Midbrain (tissue), 1 donor: ENCODE measurements at places on chromosomes 7 and 10.

GRCh38 chr10:35606430-35606829, 1.3 kb downstream of the GJD4 start:
- no peak for DNase-seq

GRCh38 chr10:103839519-103839871, 15.9 kb downstream of the SH3PXD2A start:
- no peak for DNase-seq

DNA sequence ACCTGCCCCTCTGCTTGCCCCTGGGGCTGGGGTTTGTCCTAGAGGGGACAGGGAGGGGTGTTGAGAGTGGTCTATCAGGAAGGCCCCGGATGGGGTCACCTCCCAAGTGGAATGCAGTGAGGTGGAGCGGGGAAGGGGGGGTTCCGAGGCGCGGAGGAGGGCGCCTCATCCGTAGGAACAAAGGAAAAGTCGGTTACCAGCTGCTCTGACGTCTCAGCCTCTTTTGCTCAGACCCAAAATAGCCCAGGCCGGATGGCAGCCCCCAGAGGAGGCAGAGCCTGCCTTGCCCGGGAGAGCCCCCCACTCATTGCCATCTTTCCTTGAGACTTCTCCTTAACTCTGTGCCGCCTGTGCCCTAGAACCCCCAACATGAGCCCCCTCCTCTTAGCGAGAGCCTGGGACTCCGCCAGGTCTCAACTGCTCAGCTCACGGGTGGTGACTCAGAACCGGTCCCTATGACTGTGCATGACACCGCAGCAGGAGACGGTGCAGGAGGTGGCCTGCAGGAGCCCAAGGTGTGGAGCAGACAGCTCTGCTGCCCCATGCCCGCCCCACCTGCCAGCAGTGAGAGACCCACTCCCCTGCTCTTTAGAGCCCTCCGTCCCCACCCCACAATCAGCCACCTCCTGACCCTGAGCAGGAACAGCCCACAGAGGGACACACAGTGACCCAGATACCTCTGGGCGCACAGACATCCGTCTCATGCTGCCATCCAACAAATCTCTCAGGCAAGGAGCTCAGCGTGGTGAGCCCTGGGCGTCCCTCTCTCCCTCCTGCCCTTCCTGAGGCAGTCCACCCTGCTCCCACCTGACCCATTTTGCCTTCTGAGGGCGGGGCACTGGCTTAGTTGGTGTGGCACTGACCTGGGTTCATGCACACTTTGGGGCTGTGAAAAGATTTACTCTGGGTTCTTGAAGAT, 13.1 kb downstream of the STX1A start:
- no peak for DNase-seq

GRCh38 chr10:13634207-13634606, 47.4 kb downstream of the PRPF18 start:
- peak; percentile 27 for DNase-seq

GRCh38 chr7:25405736-25406135, 177.4 kb upstream of the NPVF start:
- DNase-seq = no peak

- peak; percentile 58 for DNase-seq
Observed at GRCh38 chr7:25831831-25832411, 320.1 kb upstream of the NFE2L3 start.

DNA sequence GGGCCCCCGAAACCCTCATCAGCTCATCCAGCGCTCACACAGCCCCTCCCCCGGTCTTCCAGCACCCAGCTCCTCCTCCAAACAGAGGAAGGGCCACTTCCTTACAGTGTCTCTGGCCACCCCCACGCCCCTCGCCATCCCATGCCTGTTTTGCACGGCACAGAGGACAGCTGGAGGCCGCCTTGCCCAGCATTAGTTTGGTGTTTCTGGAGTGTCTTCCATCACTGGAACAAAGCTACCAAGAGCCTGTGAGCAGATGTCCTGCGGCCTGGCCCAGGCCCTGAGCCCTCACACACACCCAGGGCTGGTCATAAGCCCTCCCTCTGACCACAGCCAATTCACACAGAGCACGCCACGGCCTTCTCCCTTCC, 82.3 kb downstream of the MAD1L1 start:
- no peak for DNase-seq

DNA sequence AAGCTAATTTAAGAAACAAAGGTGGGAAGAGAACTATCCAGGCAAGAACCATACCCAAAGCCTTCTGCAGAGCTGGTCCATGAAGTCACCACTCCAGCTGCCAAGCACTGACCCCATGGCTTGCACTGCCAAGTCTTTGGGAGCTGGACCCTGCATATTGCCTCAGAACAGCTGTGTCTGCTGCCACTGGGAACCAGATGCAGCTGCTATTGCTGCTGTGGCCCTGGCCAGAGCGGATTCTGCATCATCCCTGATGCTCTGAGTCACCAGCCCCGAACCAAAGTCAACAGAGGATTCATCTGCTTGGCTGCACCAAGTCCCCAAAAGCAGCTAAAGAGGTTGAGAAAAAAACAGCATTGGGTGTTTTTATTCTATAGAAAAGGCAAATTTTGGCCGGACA, 39.2 kb upstream of the GSAP start:
- DNase-seq = peak; percentile 28

GRCh38 chr7:20788420-20788990, 1.8 kb upstream of the SP8 start:
- no peak for DNase-seq

GRCh38 chr7:159151231-159151630, 6.6 kb upstream of the VIPR2 start:
- no peak for DNase-seq

DNA sequence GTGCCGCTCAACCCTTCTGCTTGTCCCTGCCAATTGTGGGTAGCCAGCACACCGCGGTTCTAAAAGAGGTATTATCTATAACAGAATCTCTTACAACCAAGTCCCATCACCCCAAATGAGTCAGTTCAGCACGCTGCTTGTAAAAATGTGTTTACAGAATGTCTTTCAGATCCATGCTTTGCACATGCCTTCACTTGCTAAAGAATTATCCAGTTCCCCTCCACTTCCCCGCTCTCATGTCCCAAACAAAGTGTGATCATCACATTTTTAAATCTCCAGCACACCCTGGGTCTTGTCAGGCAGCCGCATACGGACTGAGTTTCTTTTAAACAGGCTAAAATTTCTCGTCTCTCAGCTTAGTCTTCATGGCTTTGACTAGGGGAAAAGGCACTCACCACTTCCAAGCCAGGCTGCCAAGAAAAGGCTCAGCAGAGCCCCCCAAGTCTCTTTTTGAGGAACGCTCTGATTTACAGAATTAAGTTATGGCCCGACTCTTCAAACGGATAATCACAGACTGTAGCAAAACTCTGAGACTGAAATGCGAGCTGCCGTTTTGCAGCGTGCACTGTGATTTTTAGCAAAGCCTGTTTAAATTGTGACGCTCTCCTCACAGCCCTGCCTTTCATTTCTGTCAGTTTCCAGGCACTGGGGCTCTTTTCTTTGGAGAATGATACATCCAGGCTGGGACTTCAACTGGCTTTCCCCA, 29.8 kb upstream of the FGFR2 start:
- peak; percentile 36 for DNase-seq

- no peak for DNase-seq
Observed at GRCh38 chr7:155448632-155449007, 9.3 kb upstream of the EN2 start.

GRCh38 chr10:63154546-63155387, 21.6 kb downstream of the NRBF2 start:
- no peak for DNase-seq

DNA sequence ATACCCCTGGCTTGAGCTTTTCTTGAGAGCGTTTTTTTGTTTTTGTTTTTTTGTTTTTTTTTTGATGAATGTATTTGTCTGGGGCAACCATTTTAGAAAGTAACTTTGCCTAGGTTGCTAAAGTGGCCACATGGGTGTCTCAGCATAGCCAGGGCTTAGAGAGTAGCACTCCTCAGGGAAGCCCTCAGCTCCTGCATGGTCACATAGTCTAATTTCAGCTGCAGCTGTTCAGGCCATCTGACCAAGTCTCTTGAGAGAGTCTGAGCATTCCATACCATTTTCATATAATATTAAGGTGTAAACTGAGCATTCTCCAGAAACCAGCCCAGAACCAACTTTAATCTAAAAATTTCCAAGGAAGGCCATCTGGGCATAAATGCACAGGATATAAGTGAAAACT, 186.4 kb downstream of the NPSR1 start:
- DNase-seq = no peak

DNA sequence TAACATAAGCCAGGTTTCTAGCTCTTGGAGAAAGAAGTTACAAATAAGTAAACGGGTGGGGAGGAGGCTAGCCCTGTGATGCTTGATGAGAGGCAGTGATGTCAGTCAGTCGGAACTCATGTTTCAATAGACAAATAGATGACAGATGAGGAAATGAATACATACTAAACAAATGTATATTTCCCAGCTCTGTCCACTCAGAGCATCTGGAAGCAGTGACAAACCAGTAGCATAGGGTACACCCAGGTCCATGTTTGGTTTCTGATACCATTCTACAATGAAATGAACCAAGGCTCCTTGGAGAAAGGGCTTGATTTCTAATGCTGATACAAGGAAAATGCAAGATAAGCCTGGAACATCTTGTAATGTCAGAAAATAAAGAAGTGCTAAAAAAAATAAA, 30.6 kb downstream of the PODXL start:
- no peak for DNase-seq

DNA sequence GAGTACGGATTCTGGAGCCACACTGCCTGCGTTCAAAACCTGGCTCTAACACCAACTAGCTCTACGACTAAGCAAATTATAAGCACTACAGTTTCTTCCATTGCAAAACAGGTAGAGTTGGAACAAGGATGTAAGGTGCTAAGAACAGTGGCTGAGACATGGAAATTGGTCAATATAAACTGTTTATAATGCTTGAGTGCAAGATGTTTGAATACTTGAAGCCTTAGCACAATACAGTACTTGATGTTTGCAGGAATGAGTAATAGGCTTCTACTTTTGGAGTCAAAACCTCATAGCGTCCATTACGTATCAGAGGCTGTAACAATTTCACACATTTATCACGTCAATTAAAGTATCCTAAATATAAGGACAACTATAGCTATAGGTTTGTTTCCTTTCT, 6.9 kb downstream of the NT5C2 start:
- DNase-seq = no peak
